Urinary bladder (tissue), 4 donors: ENCODE measurements at places on chromosomes 3 and 15. TPM values are rescaled to one million over a fixed set of nuclear protein-coding genes. Genes with fewer than 3 reads are reported as not detected.

GRCh38 chr3:14768182-14768790 lies 50.5 kb upstream of the FGD5 start:
- no peak for DNase-seq

DNA sequence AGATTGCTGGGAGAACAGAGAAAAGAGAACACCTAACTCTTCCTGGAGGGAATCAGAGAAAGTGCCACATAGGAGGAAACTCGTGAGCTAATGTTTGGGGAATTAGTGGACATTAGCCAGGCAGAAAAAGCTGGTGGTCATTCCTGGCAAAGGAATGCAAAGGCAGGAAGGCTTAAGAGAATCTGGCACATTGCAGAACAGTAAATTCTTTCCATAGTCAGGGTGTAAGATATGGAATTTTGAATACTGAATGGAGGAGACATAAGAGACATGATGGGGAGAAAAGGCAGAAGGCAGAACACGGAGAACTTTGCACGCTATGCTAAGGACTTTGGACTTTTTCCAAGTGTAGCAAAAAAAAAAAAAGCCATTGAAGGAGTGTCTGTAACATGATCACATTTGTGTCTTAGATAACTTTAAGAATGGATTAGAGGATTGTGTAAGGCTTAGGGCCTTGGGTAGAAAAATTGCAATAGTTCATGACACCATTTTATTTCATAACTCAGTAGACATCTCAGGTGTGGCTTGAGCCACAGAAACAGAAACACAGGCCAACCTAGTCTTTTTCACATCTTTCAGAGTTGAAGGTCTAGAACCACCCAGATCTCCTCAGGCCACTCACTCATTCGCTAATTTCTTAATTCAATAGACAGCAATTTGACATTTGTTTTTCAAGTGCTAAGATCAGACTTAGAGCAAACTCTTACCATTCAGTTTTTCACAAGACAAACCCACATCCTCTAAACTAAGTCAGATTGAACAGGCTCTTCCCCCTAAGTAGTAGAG lies 31.2 kb upstream of the CCDC80 start:
- DNase-seq: no peak

DNA sequence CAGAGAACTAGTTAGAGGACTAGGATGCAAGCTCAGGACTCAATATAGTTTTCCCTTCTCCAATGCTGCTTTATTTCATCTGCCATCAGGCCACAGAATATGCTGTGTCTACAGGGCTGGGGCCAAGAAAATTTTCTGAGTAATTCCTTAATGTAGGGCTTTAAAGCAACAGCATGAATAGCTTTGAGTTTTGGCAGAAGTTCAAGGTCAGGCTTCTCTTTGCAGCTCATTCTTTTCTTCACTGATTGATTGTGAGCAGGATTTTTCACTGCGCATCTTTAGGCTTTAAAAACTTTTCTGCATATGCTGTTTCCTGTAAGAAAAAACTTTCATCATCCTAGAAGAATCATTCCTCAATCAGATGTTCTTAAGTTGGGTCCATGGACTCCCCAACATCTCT lies 4.6 kb downstream of the TMEM108 start:
- DNase-seq: no peak

DNA sequence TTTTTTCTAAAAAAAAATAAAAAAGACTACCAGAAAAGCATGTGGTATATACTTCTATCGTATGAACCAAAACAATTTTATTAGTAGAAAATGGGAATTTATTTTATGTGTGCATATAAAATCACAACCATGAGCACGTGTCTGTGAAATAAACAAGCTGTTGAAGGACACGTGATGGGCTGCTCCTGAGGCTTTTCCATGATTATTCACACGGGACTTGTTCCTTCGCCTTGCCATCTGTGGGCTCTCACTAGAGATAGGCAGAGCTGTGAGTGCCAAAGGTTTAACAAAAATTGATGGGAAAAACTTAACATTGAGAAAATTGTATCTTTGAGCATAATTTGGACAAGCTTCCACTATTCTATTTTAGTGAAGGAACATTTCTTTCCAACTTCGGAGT lies 12.4 kb upstream of the ETV5 start:
- no peak for DNase-seq

DNA sequence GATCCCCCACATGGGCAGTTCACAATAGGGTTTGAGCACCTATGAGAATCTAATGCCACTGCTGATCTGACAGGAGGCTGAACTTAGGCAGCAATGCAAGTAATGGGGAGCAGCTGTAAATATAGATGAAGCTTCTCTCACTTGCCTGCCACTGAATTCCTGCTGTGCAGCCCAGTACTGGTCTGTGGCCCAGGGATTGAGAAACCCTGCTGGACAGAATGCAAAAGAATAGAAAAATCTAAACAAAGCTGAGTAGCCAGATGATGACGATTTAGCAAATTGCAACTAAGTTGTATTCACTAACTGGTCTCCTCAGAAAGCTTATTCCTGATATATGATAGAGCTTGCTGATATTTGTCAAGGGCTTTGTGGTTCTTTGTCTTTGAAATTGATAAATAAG lies 34.3 kb upstream of the APH1B start:
- DNase-seq: no peak

DNA sequence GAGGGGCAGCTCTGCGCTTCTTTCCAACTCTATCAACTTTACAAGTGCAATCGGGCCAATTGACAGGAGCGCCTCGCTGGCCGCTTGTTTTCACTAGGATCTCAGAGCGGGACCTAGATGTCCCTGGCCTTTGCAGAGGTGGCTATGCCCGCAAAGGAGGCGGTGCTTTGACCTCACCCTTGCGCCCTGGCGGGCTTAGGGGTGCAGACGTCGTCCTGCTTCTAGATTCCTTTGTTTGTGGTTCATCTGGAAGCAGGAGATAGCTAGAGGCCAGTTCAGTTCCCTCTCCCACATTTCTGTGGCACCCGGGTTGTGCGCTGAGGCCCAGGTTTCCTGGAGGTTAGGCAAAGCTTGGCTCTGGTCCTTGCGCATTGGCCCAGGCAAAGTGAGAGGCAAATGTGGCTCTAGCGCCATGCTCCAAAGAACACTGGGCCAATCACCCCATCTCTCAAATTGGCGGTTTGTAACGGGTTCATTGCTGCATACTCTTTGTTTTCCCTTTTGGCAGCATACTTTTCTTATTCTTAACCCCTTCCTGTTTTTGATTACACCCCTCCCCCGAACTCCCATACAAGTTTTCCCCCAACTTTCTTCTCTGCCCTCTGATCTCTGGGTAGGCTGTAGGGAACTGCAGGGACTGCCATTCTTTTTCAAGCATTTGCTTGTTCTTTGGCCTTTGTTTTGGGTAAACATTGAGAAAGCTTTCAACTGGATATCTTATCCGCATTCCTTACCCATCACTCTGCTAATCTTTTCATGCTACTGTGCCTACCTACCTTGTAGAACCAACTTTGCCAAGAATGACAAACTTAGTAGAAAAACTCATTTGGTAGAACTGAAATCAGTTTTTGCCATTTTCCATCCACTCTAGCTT lies 1.4 kb downstream of the PPM1L start:
- DNase-seq: no peak

- no peak for DNase-seq
These were observed 44.8 kb downstream of the TBC1D2B start for GRCh38 chr15:78032671-78033070.

GRCh38 chr15:84033793-84034553 lies 201.6 kb upstream of the GOLGA6L4 start:
- no peak for DNase-seq

DNA sequence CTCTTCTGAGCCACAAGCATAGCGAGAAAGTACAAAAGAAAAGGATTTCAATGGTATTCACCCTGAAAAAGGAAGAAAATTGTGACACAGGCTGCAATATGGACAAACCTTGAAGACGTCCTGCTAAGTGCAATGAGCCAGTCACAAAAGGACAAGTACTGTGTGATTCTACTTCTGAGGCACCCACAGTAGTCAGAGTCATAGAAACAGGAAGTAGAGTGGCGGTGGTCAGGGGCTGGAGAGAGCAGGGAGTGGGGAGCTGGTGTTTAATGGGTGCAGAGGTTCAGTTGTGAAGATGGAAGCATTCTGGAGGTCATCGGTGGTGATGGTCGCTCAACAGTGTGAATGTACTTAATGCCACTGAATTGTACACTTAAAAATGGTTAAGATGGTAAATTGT lies 180.5 kb downstream of the APBA2 start:
- DNase-seq: no peak

Gene NPTN
- total RNA-seq: 179 TPM

Gene SEMA3G
- 7.6 TPM for total RNA-seq
